ENCODE measurements at places on chromosomes 5 and 9.

- DNase-seq: no peak
These were observed 138.1 kb downstream of the DIRAS2 start for GRCh38 chr9:90504486-90504885.

- peak; percentile 41 for DNase-seq
These were observed 125.9 kb downstream of the GADD45G start for GRCh38 chr9:89730715-89731114.

- DNase-seq: no peak
These were observed 65.4 kb upstream of the GRAMD2B start for GRCh38 chr5:126357585-126358342.

DNA sequence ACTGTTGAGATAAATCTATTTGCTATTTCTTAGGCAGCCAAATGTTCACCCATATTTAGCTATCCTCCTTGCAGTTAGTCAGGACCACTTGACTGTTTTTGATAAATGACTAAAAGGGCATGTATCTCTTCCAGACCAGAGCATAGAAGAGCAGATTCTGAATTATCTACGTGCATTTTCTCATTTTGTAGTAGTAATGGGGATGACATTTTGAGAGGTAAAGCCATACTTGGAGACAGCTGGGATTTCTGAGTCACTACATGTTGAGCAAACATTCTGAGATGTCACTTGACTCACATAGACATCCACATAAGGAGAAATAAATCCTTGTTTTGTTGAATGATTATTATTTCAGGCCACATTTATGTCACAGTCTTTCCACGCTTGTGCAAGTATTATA is 297.6 kb downstream of the CDH10 start:
- DNase-seq: no peak

GRCh38 chr5:66701244-66701643 is 105.1 kb downstream of the MAST4 start:
- no peak for DNase-seq

DNA sequence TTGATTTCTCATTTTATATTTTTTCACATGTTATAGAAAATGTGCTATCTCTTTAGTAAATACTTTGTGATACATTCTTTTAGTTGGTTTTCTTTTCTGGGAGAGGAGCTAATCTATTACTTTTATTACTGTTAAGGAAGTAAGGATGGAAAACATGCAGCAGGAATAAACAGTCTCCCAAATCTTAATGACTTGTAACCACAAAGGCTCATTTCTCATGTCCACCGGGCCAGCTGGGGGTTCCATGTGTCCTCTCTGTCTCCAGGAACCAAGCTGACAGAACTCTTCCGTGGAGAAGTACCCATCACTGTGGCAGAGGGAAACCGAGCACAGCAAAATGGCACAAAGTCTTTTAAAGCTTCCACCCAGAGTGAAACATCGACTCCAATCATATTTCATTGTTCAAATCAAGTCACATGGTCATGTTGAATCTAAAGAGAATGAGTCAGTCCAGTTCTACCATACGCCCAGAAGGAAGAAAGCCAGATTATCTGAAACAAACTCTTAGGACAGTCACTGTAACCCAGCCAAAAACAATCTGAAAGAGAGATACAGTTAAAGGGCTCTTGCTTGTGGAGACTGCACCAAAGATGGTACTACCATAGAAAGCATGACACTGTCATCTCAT is 97.1 kb upstream of the CDH6 start:
- DNase-seq: no peak

GRCh38 chr9:108838017-108838416 is 17.8 kb downstream of the ACTL7B start:
- no peak for DNase-seq

- no peak for DNase-seq
These were observed 55.5 kb downstream of the DRD1 start for GRCh38 chr5:175388531-175388930.

GRCh38 chr5:160310140-160310539 is 2.2 kb downstream of the CCNJL start:
- DNase-seq: no peak

GRCh38 chr5:91378752-91379211 is 4.3 kb downstream of the ARRDC3 start:
- no peak for DNase-seq

DNA sequence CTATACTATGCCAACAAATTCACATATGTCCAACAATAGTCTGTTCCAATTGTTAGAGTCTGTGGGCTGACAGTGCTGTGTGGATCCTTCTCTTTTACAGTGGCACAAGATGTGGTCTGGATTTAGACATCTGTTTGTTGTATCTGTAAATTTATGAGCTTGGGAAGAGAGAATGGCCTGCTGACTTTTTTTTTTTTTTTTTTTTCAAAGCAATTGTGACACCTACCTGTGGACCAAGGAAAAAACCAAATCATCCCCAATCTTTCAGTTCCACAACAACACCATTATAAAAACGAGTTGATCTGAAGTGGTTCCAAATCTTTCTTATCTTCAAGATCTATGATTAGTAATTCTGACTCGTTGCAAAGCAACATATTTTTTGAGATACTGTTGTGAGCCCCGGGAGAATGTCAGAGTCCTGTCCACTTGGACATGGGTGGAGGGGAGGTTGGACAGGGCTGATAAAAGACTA is 4.9 kb downstream of the IRX2 start:
- no peak for DNase-seq

DNA sequence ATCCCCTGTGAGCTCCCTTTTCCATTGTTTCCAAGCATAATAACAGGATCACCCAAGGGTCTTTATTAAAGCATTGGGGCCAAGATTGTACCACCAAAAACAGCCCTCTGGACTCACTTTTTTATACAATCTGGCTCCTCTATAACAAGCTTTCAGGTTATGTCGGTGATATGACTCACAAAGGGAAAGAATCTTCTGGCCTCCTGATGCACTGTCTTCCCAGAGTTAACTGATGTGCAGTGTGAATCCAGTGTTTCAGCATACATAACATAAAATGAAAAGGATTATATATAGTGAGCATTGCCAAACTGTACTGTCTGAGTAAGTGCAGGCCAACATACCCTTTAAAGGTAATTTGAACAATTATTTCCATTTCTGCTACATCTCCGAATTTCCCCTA is 33.9 kb upstream of the MAN2A1 start:
- no peak for DNase-seq

- no peak for DNase-seq
These were observed 34.8 kb downstream of the VAV2 start for GRCh38 chr9:133957328-133957727.

GRCh38 chr9:16704116-16705110 is 166.1 kb downstream of the BNC2 start:
- peak; percentile 64 for DNase-seq

DNA sequence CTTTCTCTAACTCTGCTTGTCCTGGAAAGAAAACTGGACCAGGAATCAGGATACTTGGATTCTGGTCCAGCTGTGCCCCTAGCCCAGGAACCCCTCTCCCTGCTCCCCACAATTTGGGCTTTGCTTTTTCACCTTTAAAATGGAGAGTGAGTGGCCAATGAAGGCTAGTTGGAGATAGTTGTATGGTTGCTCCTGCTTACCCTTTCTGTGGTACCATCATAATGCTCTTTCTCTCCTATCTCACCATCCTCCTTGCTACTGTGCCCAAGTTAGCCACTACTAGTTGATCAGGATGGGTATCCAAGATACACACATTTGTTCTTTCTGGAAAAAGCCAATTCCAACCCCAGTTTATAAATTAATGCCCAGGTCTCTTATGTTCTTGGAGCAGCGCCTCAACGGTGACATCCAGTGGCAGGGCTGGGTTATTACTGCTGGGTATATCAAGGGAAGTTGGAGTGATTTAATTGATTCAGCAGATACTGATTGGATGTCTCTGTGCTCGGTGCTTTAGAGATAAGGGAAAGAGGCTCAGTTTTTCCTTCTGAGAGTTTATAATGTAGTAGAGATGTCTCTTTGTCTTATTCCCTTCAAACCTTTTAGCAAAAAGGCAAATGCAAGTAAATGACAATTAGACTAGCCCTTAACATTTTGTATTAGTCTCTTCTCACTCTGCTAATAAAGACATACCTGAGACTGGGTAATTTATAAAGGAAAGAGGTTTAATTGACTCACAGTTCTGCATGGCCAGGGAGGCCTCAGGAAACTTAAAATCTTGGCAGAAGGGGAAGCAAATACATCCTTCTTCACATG is 38.5 kb downstream of the FAXDC2 start:
- DNase-seq: peak; percentile 49

- DNase-seq: no peak
These were observed 1.7 kb upstream of the TENT4A start for GRCh38 chr5:6711409-6712141.

- DNase-seq: no peak
These were observed 516.0 kb downstream of the ZNF608 start for GRCh38 chr5:124230456-124230855.

GRCh38 chr5:139140591-139141071 is 57.5 kb downstream of the SIL1 start:
- no peak for DNase-seq

DNA sequence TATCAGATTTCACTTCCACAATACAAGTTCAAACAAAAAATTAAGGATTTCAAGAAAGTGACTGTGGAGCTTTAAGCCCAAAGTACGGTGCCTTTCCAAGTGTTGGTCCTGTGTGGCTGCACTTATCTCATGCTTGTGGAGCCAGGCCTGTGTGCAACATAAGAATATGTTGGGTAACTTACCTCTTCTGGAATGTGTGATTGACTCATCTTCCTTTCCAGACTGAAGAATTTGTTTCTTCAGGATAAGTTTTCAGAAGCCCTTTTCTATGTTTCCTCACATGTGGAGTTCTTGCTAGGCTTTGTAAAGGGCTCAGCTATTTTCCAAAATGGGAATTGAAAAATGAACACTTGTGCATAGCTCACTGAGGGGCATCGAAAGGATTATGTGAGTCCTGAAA is 485.1 kb upstream of the PAPPA start:
- DNase-seq: no peak

- no peak for DNase-seq
These were observed 283.6 kb upstream of the SGCD start for GRCh38 chr5:156043351-156043750.

Measured in H9 (cell line).